ENCODE measurements at places on chromosomes 5 and 9.

- DNase-seq, result no peak
Observed at GRCh38 chr5:42518595-42519221, 95.5 kb downstream of the GHR start.

DNA sequence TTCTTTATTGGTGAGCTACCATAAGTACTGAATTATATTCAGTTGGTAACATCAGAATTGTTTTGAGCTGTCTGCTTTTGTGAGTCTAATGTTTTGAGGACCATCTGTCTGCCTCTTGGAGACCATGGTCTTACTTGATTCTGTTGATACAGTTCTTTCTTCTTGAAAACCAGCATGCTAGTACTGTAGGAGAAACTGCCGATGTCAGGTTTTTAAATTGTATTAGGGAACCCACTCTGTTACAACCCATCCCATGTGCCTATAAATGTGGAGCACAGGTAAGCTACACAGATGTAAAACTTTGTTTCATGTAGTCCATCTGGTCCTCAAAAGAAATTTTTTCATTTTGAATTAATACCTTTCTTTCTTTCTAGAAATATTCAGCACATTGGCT lies 103.4 kb upstream of the DMRTA1 start:
- DNase-seq, result no peak

- no peak for DNase-seq
Observed at GRCh38 chr5:11044581-11044980, 283.5 kb upstream of the DAP start.

- DNase-seq, result no peak
Observed at GRCh38 chr5:142507531-142508372, 178.1 kb downstream of the FGF1 start.

DNA sequence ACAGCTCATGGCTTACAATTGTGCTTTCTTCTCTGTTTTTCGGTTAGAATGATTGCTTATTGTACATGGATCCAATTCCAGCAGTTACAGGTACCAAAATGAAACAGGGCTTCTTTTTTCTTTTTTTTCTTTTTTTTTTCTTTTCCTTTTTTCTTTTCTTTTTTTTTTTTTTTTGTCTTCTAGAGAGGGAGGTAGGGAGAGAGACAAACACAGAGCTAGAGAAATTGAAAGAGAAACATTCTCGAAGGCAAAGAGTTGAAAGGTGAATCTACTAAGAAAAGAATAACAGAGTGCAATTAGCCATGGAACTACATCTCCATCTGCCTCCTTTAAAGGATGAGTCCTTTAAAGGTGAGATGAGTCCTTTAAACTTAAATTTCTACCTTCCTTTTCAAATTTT lies 1.0 kb upstream of the EDIL3 start:
- no peak for DNase-seq

DNA sequence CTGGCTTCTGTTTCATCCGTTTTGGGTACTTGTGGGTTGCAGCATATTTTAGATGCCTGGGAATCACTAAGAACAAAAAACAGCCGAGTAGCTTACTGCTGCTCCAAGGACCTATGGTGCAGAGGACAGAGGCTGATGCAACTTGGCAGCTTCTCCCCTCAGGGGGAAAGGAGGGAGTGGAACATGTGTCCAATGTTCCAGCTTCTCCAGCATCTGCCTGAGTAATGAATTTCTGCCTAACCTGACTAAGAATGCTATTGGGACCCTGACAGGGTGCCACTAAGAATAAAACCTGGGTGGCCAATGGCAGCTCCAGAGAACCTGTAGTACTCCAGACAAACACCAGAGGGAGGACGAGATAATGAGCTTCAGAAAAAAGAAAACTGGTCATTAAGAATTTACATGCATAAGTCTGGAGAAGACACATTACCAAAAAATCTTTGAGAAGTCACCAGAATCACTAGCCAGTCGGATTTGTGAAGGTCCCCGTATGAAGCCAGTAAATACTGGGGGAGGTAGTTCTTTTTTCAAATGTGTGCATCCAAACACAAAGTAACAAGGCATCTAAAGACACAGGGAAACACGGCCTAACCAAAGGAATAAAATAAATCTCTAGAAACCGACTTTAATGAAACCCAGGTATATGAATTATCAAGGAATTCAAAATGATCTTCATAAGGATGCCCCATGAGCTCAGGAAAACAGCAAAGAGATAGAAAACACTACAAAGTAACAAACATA lies 293.5 kb downstream of the HINT1 start:
- DNase-seq, result no peak

GRCh38 chr9:113309204-113309813 lies 6.1 kb upstream of the RNF183 start:
- no peak for DNase-seq

GRCh38 chr5:9423571-9423970 lies 122.3 kb downstream of the SEMA5A start:
- DNase-seq, result no peak

DNA sequence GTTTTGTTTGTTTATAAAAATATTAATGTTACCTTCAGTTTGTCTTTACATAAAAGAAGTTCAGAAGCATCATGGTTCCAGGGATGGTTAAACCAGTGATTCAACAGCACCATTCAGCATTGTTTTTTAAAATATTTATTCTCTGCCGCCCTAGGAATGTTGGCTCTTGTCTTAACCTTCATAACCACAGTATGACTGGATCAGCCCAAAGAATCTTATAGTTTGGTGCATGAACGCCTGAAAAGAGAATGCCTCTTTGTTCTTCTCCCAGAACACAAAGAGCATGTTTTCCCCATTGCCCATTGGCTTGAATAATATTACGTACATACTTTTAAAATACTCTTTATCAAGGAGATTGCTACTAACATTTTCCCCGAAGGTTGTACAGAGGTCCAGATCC lies 413.4 kb downstream of the ANXA1 start:
- DNase-seq, result no peak

- DNase-seq, result no peak
Observed at GRCh38 chr5:125683669-125684068, 739.5 kb upstream of the GRAMD2B start.

GRCh38 chr5:112794410-112794809 lies 56.7 kb downstream of the APC start:
- no peak for DNase-seq

DNA sequence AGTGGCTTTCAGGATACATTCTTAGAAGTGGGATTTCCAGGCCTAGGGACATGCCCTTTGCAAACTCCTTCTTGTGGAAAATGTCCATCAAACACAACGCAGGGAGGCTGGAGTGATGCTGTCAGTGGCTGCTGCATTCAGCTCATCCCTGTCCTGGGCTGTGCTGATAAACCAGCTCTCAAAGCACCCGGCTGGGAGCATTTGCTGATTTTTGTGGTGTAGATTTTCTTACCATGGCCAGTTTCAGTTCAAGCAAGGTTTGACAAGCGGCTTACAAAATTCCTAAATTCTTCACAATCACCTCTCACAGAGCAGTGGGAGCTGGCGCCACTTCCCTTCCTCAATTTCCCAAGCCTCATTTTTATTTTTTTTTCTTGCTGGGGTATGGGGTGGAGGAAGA lies 28.2 kb downstream of the FAM163B start:
- DNase-seq, result no peak

DNA sequence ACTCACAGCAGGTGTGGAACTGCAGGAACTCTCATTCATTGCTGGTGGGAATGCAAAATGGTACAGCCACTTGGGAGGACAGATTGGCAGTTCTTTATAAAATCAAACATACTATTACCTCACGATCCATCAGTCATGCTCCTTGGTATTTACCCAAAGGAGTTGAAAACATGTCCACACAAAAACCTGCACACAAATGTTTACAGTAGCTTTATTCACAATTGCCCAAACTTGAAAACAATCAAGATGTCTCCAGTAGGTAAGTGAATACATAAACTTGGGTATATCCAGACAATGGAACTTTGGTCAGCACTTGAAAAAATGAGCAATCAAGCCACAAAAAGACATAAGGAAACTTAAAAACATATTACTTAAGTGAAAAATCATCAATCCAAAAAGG lies 215.5 kb downstream of the IRX1 start:
- no peak for DNase-seq

DNA sequence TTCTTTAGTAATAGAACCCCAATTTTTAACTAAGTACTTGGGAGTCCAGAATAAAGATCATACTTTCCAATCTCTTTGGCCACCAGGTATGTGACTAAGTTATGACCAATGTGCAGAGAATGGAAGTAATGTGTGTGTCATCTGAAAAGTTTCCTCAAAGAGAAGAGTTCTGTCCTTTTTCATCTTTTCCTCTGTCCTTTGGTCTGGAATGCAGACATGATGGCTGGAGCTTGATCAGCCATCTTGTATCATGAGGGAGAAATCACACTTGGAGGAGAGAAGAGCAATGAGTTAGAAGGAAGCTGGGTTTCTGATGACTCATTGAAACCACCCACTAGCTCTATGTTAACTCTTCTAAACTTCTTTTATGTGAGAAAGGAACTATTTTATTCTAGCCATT lies 5.5 kb upstream of the CPEB4 start:
- DNase-seq, result no peak

GRCh38 chr5:76386360-76386759 lies 16.7 kb upstream of the IQGAP2 start:
- DNase-seq, result no peak

GRCh38 chr5:87307796-87308423 lies 40.2 kb downstream of the RASA1 start:
- no peak for DNase-seq

GRCh38 chr5:135905144-135905543 lies 9.5 kb upstream of the IL9 start:
- DNase-seq, result no peak

GRCh38 chr9:134420281-134420845 lies 94.1 kb downstream of the RXRA start:
- DNase-seq, result no peak

GRCh38 chr9:120362446-120362845 lies 217.5 kb downstream of the CDK5RAP2 start:
- no peak for DNase-seq

DNA sequence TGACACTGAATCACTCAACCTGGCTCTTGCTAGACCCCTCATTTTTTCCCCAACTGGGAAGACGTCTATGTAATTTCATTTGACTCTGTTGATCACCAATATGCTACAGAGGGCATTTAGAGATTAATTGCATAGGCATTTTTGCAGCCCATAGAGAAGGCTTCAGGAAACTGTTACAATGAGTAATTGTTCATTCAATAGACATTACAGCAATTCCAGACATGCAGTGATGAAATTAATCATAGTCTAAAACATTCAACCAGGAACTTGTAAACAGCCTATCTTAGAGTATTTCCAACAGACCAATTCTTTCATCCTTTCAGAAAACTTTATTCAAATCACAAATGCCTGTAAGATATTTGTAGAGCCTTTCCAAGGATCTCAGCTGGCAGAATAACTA lies 122.3 kb downstream of the MARCHF11 start:
- DNase-seq, result no peak

DNA sequence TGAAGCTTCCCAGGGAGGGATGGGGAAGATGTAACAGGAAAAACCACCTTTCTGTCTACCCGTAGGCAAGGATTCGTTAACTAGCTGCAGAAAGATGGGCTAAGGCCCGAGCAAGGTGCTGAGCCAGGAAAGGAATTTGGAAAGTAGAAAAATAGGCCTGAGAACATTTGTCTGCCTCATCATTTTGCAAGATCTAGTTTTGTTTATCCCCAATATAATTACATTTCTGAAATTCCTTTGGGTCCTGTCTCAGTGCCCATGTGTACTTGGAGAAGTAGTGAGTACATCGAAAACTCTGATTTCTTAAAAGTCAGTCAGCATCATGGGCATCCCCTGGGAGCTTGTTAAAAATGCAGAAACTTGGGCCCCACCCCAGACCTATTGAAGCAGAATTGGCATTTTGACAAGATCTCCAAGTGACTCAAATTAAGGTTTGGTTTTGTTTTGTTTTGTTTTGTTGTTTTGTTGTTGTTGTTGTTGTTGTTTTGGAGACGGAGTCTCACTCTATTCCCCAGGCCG lies 52.1 kb upstream of the CEMIP2 start:
- DNase-seq, result no peak

- no peak for DNase-seq
Observed at GRCh38 chr5:3340471-3340870, 255.2 kb upstream of the IRX1 start.

GRCh38 chr9:16656432-16657169 lies 213.9 kb downstream of the BNC2 start:
- no peak for DNase-seq

DNA sequence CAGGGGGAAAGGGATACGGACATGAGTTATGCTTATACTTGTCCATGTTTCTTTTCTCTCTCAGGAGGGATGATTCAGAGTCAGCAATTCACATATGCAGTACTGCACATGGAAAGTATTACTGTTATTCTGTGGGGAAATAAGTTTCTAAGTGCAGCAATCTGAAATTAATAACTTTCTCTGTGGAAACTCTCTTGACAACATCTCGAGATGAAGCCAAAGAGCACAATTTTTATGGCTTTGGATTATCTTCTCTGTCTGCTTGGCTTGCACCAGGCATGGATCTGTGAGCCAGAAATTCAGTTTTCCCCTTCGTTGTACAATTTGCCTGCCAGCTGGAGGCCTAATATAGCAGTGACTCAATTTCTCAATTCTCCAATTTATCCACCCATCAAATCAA lies 2.5 kb upstream of the NDFIP1 start:
- no peak for DNase-seq

- no peak for DNase-seq
Observed at GRCh38 chr5:159444441-159445082, 114.3 kb upstream of the IL12B start.

GRCh38 chr5:138230981-138231589 lies 18.0 kb upstream of the CDC23 start:
- no peak for DNase-seq

DNA sequence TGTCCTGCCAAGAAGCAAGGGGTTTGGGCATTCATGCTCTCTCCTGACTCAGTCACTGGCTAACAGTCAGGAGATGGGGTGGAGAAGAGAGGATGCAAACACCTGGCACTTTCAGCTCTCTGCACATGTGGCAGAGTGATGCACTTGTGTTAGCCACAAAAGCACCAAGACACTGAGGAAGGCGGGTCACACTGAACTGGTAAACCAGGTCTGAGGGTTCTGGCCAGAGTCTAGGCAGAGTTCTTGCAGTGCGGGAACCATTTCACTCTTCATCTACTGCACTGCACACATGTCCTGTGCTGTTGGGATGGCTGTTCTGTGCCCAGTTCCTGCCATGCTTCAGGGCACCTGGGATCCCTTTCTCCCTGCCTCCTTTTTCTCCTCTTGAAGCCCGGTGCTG lies 157.1 kb upstream of the GDNF start:
- DNase-seq, result no peak

DNA sequence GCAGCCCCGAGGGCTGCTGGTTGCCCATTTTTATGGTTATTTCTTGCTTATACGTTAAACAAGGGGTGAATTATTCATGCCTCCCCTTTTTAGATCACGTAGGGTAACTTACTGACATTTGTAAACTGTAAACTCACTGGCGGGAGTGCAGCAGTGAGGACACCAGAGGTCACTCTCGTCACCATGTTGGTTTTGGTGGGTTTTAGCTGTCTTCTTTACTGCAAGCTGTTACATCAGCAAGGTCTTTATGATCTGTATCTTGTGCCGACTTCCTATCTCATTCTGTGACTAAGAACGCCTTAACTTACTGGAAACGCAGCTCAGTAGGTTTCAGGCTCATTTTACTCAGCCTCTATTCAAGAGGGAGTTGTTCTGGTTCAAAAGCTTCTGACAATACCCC lies 155.0 kb upstream of the PRDM9 start:
- DNase-seq, result no peak
